Mesenteric fat pad (tissue), 1 donor: ENCODE measurements at places on chromosomes 1 and 21.
A peak's percentile ranks its signal among the peaks of the same experiment; 100 is the strongest.

GRCh38 chr1:52590266-52590665 is 11.9 kb upstream of the GPX7 start:
- DNase-seq = no peak

GRCh38 chr21:38765056-38765455 is 40.7 kb upstream of the ETS2 start:
- DNase-seq = no peak

DNA sequence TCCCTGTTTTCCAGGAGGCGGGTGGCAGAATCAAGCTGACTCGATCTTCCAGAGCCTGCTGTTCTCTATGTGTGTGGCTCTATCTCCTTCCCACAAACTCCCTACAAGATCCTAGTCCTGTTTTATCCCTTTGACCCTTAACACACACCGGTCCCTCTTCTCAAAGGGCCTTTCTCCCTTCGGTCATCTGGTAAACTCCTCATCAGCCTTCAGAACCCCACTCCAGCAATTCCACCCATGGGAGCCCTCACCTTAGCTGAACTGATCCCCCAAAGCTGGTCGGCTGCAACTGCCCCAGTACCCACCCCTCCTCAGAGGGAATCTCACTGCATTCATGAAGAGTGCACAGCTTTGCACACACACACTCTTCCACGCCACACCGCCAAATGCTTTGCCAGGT is 184.9 kb downstream of the IGSF21 start:
- no peak for DNase-seq

DNA sequence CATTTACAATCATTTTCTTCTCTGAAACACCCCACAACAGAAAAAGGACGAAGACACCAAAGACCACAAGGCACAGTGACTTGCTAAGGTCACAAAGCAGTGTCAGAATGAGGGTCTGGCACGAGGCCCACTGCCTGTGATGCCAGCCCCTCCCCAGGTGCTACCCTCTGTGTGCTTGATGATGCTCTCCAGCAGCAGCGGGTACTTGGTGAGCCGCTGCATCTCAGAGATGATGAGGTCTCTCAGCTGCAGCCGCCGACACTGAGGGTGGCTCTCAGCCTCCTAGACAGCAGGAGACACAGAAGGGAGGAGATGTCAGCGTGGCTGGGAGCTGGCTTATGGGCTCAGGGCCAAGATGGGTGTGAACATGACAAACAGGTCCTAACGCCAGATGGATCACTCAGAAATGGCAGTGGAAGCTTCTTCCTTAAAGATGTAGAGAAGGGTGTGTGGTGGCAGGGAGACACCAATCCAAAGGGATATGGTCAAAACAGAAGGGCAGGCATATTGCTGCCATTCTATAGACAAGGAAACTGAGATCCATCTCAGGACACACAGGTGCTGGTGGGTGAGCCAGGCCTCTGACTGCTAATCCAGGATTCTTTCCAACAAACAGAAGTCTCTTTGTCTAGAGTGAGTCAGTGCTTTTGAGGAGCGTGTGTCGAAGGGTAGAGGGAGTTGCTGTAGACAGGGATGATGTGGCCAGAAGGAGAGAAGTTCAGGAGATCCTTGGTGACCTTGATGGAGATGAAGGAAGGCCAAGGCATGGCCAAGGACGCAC is 25.6 kb downstream of the LRRC71 start:
- DNase-seq = peak; percentile 65

- DNase-seq = no peak
Observed at GRCh38 chr1:228372183-228373003, 34.2 kb downstream of the TRIM11 start.
